ENCODE measurements at places on chromosomes 7 and 10.

DNA sequence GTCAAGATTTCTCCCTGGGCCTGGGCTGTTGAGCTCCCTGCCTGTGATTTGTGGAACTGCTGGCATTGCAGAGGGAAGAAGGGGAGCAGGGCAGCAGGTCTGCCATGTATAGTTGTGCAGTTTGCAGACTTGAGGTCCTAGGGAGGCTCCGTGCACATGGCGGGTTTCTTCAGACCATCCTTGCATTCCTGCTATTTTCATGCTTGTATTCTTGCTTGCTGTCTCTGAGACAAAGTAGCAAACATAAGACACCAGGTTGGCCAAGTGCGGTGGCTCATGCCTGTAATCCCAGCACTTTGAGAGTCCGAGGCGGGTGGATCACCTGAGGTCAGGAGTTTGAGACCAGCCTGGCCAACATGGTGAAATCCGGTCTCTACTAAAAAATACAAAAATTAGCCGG is 61.1 kb downstream of the NPTX2 start:
- DNase-seq, result no peak

DNA sequence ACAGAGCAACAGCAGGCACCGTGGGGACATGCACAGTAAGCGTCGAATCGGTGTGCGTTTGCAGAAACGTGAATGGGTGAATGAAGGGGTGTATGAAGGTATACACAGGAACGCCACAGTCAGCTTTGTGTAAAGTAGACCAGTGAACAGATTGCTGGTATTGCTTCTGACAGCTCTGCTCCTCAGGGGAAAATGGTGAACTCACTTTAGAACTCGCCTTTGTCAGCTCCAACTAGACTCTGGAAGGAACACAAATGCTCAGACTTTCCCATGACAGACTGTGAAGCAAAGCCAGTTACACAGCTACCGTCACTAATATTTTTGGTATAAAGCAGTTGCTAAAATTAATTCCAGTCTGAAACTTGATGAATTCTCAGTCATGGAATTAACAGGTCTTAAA is 78.9 kb downstream of the CUX1 start:
- DNase-seq, result no peak

- DNase-seq, result no peak
Observed at GRCh38 chr10:14567421-14567820, 207.3 kb downstream of the FAM107B start.

GRCh38 chr10:44619975-44620374 is 235.1 kb upstream of the CXCL12 start:
- no peak for DNase-seq

DNA sequence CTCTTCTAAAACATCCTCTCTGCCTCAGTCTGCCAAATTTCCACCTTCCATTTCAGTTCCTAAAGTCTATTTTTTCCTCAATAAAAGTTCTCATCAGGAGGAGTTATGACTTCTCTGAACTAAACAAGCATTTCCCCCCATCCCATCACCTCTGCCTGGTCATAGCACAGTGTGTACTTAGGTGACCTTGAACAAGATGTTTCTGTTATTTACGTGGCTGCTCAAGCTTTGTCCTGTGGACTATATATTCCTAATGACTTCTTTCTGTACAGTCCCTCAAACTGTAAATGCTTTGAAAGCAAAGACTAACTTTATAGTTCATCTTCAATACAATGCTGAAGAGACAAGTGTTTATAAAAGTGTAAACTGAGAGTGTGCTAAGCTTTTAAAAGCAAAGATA is 166.9 kb downstream of the CPEB3 start:
- DNase-seq, result no peak

DNA sequence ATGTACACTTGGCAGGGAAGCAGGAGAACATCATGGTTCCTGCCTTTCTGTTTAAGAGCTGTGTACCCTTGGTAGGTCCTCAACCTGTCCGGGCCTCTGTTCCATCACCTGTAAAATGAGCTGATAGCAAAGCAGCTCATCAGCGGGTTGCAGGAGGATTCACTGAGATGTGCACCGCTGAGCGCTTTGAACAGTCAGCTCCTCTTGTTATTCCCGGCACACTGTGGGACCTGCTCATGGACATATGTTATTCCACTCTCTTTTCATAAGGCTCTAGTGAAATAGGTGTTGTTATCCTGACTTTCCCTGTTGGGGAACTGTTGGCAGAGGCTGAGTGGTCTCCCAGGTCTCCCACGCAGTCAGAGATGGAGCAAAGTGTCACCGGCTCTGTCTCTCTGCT is 497.5 kb upstream of the ZMIZ1 start:
- no peak for DNase-seq

- DNase-seq, result no peak
Observed at GRCh38 chr10:120582753-120583152, 125.7 kb downstream of the PLPP4 start.

DNA sequence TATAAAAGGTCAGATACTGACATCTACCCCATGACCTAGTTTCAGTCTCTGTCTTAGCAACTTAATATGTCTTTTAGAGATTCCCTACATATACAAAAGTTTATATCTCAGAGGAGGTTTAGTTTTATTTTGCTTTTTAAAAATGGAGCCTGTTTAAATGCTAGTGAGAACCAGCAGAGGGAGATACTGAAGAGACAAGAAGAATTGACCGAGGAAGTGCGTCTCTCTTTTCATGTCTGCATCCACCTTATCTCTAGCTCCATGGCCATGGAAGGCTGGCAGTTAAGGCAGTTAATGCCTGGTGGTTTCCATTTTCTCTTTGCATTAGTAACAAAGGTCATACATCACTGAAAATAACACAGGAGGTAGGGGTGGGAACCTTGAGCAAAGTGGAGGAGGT is 10.7 kb downstream of the SUV39H2 start:
- DNase-seq, result no peak

GRCh38 chr7:158145370-158145769 is 442.3 kb downstream of the PTPRN2 start:
- DNase-seq, result no peak

DNA sequence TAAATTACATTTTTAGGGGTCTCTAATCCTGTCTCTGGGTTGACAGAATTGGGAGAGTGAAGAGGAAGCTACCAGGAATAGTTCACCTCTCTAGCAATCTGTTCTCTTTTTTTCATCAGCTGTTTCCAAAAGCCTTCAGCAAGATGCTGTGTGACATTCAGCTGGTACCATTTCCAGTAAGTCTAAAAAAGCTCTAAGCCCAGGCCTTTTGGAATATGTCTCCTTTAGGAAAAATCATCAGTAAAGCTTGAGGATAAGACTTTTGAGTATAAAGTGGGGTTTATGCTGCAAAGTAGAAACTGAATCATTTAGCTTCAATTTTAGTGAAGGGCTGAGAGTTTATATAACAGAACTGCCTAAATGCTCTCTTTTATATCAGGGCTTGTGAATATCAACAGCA is 81.5 kb downstream of the CCNY start:
- no peak for DNase-seq

GRCh38 chr10:3260066-3260834 is 87.7 kb upstream of the PITRM1 start:
- no peak for DNase-seq

GRCh38 chr7:103702982-103703381 is 257.0 kb upstream of the SLC26A5 start:
- no peak for DNase-seq

DNA sequence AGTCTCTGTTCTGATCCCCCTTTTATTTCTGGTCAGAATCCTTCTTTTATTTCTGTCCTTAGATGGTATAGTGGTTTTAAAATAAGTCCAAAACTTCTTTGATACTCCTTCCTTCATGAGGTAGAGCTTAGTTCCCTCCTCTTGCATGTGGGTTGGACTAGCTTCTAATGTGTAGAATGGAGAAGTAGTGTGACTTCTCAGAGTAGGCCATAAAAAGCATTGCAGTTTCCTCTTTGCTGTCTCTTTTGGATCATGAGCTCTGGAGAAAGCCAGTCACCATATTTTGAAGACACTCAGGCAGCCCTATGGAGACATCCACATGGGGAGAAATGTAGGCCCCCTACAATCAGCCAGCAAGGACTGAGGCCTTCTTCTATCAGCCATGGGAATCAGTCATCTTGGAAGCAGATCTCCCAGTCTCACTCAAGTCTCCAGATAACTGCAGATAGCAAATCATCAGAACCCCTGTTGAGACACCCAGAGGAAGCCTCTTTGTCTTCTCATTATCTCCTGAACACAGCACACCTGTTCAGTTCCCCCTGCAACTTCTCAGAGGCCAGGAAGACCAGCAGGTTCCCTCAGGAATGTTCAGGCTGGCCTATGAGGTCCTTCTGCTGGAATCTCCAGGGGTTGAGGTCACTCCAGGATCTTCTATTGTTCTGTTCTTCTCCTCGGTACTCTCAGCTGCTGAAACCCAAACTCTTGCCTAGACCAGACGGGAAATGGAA is 511.9 kb upstream of the ZMIZ1 start:
- no peak for DNase-seq

DNA sequence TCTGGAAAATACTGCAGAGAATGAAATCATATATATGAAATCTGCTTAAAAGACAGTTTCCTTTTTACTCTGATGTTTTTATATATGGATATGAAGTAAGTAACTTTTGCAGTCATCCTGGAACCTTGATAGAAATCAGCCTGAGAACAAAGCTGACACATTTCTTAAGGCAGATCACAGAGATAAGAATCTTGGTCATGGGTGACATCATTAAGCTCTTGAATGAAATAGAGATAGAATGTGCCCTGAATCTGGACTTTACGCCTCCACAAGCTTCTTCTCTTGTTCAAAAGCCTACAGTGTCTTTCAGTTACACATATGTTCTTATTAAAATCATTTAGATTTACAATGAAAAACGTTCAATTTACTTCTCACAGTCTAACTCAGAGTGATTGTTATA is 319.1 kb upstream of the CNTNAP2 start:
- DNase-seq, result no peak

DNA sequence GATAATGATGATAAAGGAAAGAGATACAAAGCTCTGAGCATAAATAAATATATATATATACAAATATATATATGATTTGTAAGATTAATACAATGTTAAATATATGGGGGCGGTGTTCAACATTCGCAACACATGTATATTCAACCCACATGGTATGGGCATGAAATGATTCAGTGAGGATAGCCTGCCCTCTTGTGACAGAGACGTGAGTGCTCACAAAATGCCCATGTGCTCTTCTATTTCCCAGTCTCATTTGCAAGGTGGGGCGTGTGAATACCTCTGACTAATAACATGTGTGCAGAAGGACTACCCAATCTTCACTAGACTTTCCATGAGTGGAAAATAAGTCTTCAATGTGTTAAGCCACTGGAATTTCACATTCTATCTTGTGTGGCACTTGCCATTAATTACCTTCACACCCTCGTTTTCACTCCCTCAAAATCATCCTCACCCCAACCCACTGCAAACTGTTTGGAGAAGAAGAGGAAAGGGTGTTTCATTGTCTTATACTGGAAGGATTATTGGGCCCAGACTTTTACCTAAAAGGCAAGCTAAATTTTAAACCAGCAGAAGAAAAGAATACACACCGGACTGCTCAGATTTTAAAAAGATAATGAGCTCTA is 26.9 kb downstream of the ASAH2 start:
- DNase-seq, result peak; percentile 48

GRCh38 chr10:68221196-68221595 is 10.7 kb downstream of the ATOH7 start:
- DNase-seq, result no peak

DNA sequence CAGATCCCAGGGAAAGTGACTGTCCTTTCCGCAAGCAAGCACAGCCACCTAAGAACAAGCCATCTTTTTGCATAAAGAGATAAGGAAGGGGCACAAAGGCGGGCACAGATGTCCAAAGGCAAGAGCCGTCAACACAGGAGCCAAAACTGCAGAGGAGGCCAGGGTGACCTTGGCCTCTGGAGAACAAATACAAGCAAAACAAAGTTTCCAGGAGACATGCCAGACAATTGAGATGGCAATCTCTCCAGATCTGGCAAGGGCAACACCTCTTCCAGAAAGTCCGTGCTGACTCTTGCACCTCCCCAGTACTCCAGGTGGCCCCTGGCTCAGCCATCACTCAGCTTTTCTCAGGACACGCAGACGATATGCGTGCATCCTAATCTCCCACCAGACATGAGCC is 58.2 kb downstream of the TEX36 start:
- DNase-seq, result no peak

All from keratinocyte (primary cell).